ENCODE measurements at places on chromosomes 3 and 15. TPM values are rescaled to one million over a fixed set of nuclear protein-coding genes. Genes with fewer than 3 reads are reported as not detected.

CCR8 gene
- not detected for total RNA-seq

SLC6A1 gene
- total RNA-seq = 3.6 TPM

GHSR gene
- total RNA-seq = not detected

DNA sequence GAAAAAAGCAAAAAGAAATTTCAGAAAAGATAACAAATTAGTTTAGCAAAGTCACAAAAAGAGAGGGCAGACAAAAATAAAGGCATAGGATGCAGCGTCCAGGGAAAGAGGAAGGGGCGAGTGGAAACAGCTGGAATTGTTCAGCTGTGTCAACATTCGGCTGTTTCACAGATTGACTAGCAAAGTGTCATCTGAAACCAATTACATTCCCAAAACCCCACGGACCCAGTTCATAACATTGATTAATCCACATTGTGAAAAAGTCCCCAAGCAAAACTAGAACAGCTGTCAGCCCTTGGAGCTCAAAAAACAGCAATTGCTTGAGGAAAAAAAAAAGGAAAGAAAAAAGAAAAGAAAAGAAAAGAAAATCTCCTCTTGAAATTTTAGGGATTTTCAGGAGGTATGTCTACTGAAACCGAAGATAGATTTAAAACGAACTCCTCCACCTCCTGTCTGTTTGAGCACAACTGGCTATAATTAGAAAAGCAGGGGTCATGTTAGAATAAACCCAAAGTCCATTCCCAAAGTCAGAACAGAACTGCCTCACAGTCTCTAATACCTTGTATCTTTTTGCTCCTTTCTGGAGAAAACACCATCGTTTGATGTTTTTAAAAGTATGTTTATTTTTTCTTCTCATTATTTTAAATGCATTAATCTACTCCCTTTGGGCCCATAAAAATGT is 159.6 kb downstream of the RORA start:
- no peaks in the 10 kb centered on the region for H3K36me3 ChIP-seq
- H3K27me3 ChIP-seq = no peaks in the 10 kb centered on the region
- no peak overlapping the region for H3K4me3 ChIP-seq
- H3K27ac ChIP-seq = no peak overlapping the region
- H3K4me1 ChIP-seq = no peaks in the 10 kb centered on the region

GRCh38 chr3:49787182-49787464 is 781 bp upstream of the IP6K1 start:
- peaks cover 15% of the 10 kb centered on the region for H3K36me3 ChIP-seq
- peak overlapping the region; percentile 70 for H3K27ac ChIP-seq
- no peak for DNase-seq
- peak overlapping the region; percentile 91 for H3K4me3 ChIP-seq
- H3K4me1 ChIP-seq = no peaks in the 10 kb centered on the region
- H3K27me3 ChIP-seq = no peaks in the 10 kb centered on the region

Measured in endodermal cell (in vitro differentiated cells).